ENCODE measurements at places on chromosomes 3 and 15.

- no peak for DNase-seq
Measured at GRCh38 chr3:188433521-188434150, 279.7 kb downstream of the LPP start.

DNA sequence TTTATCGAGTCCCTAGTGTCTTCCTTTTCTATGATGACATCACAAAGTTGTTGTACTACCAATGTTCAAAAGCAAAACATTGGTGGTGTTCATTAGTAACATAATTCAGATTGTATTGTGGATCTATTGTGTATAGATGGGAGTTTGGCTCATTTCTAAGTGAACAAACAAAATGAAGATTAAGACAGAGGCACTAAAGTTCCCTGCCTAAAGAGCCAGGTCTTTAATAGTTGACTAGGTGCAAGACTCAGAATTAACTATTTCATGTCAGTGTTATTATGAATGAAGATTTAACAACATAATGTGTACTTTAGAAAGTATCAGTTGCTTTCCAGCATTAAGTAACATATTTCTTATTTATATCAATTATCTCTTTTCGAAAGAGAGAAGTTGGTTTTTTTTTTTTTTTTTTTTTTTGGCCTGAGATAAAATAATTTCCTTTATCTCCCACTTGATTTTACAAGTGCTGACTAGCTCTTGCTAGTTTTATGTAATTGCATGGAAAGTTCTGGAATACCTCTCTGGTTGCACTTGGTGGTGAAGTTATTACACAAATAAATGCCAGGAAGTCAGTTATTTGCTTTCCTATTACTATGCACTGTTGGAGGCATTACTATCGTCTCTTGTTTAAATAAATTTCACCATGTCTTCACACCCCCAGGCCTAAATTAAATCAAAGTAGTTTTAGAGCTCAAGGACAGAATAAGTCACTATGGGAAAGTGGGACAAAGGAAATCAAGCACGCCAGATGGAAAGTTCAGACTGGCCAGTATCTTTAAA is 48.7 kb downstream of the NAALADL2 start:
- DNase-seq = no peak

- no peak for DNase-seq
Measured at GRCh38 chr3:11558918-11559815, 84.5 kb downstream of the VGLL4 start.

- DNase-seq = peak; percentile 33
Measured at GRCh38 chr3:128875556-128876120, 3.8 kb upstream of the ACAD9 start.

DNA sequence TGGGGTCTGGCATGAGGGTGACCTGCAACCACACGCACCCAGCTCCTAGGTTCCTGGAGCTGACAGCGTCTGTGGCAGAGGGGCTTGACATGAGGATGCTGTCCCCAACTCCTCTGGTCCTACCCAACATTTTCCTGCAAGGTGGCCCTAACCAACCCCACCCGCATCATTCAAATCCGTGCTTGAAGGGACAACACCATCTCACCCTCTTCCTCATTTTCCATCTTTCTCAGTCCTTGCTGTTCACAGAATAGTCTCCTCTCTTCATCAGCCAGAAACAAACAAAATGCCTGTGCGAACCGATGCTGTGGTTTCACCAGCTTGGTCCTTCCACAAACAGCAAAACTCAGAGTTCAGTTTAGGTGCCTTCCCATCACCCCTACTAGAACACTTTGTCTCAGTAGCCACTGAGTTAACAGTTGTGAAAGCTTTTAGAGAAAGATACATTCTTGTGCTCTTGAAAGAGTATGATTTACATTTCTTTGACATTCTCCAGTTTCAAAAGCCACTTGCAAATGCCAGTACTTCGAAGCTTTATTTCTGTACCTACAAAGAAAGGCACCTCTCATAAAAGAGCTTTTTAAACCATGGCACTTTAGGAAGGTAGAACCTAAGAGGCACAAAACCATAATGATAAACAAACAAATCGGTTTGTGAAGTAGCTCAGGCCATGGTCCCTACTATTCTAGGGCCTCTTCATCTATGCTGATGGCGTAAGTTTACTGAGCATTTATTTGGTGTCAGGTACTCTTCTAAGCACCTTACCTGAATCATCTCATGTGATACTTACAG is 360.1 kb downstream of the SHQ1 start:
- no peak for DNase-seq

- DNase-seq = no peak
Measured at GRCh38 chr3:66693461-66694031, 192.7 kb upstream of the LRIG1 start.

GRCh38 chr3:45227946-45228345 is 1.9 kb upstream of the TMEM158 start:
- no peak for DNase-seq

DNA sequence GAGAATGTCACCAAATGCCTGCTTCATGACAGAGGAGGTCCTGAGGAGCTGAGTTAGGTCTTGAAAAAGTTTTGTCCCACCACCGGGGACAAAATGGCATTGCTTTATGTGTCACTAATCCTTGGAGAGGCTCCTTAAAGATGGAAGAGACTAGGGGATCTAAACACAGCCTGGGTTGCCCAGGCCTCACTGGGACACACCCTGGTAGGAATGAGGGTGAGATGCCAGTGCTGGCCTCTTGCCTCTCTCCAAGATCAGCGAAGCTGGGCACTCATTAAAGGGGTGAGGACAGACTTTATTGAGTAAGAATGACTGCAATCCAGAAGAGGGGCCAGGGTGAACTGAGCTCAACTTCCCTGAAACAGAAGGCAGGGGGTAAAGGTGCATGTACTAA is 58.5 kb upstream of the KLF13 start:
- no peak for DNase-seq

- DNase-seq = no peak
Measured at GRCh38 chr3:153138276-153139210, 23.5 kb upstream of the RAP2B start.

DNA sequence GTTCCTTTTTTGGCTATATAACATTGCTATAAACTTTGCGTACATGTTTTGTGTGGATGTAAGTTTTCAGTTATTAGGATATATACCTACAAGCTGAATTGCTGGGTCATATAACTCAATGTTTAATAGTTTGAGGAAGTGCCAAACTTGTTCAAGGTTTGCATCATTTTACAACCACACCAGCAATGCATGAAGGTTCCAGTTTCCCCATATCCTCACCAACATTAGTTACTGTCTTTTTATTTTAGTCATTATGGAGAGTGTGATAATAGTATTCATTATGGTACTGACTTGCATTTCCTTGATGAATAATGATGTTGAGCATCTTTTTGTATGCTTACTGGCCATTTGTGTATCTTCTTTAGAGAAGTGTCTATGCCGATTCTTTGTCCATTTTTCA is 112.3 kb downstream of the NR1I2 start:
- DNase-seq = no peak

DNA sequence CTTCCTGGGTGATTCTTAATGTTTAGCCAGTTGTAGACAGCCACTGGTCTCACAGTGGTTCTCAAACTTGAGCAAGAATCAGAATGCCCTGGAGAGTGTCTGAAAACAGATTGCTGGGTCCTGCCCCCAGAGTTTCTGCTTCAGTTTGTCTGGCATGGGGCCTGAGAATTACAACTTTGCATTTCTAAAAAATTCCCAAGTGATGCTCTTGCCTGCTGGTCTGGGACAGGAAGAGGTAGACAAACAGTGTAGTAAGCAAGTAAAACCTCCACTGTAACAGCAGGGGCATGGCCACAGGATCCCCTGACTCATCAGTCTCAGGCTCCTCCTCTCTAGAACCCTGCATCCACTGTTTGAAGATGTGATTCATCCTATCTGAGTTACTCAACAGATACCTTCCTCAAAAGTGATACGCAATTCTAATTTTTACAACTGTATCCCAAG is 36.5 kb downstream of the DZIP1L start:
- no peak for DNase-seq

DNA sequence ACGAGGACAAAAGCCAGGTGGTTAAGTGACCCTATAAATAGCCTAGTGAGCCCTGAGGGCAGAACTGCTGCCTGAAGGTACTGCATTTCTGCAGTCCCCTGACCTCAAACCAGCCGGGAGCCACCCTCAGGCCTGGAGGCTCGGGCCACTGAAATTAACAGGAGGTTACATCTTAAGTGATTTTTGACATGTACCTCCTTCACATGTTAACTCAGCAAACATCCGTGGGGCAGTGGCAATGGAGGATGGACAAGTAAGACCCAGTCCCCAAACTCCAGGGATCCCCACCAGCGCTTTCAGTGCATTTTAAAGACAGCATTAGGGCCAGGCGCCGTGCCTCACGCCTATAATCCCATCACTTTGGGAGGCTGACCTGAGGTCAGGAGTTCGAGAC is 26.2 kb downstream of the PSTPIP1 start:
- DNase-seq = no peak

DNA sequence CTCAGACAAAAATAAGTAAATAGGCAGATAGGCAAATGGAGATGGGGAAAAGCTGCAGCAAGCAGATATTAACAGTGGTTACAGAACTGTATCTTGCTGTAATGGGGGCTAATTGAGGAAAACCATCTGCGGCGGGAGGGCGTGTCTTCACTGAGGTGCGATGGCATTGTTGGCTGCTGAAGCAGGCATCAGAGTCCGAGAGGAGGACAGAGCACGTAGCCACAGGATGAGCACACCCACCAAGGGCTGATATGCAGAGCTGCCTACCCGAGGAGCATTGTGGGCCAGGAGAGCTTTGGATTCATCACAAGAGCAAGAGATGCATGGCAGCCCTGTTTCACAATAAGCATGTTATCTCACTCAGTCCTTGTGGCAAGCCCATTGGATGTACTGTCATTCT is 30.4 kb downstream of the CHRNA7 start:
- DNase-seq = no peak

- DNase-seq = no peak
Measured at GRCh38 chr15:29183071-29183831, 86.4 kb downstream of the NSMCE3 start.

DNA sequence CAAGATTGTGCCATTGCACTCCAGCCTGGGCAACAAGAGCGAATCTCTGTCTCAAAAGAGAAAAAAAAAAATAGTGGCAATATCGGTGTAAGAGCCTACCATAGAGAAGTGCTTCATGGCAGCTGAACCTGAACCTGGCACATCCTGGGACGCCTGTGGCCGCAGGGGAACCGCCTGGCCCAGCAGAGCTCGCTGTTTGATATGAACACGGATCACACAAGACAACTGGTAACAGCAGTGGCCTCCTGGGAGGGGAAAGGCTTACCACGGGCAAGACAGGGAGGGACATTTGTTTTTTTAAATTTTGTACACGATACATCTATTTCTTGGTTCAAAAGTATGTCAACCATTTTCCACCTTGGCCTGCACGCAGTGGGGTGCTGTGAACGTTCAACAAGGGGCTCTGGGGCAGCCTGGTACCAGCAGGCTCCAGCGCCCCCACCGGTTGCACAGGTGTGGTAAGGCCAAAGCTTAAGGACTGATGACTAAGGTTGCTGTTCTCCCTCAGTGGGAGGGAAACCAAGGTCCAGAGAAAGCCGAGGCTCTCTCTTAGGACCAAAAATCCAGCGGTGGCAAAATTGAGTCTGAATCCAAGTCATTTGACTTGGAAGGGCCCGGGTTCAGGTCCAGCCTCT is 21.7 kb upstream of the EPHB3 start:
- DNase-seq = no peak

DNA sequence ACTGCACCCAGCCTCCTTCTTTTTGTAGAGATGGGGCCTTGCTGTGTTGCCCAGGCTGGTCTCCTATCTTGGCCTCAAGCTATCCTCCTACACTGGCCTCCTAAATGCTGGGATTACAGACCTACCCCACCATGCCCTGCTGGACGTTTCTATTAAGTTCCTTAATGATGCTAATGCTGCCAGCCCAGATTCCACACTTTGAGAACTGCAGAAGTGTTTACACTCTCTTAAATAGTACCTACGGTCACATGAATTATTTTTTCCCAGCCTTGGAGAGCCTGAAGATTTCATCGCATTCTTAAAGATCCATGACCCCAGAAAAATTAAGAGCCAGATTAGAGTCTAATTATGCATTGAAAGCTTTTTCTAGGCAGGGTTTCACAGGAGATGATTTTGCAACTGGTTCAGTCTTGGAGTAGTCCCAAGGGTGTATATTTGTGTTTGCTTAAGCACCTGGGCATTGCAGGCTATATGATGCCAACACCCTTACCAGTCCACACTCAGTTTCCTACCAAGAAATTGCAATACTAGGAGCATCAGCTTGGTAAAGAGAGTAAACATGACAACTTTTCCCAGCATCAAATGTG is 36.6 kb downstream of the TM4SF4 start:
- no peak for DNase-seq

GRCh38 chr3:52339612-52340011 is 23.5 kb downstream of the DNAH1 start:
- DNase-seq = peak; percentile 39

DNA sequence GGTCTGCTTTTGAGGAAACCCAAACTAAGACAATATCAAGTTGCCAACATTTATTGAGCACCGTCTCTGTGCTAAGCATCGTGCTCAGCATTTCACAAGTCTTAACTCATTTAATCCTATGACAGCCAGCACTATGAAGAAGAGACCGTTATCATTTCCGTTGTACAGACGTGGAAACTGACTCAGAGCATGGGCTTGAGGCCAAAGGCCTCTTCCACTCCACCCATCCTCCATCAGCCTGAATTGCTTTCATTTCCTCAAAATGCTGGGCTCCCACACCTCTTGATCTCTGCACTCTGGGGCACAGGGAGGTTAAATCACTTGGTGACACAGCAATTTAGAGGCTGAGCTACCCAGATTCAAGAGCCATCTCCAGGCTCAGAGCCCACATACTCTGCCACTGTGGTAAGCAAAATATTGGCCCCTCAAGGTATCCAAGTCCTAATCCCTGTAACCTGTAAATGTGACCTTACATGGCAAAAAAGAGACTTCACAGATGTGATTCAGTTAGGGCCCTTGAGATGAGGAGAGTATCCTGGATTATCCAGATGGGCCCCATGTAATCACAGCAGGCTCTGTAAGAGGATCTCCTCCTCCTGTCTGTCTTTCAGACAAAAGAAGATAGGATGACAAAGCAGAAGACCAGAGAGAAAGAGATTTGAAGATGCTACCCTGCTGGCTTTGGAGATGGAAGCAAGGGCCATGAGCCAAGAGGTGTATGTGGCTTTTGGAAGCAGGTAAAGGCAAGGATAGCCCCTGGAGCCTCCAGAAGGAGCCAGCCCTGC is 24.3 kb upstream of the FLNB start:
- no peak for DNase-seq

- peak; percentile 45 for DNase-seq
Measured at GRCh38 chr15:70451821-70452653, 311.3 kb downstream of the UACA start.

- no peak for DNase-seq
Measured at GRCh38 chr3:14434498-14435151, 32.2 kb downstream of the SLC6A6 start.

- DNase-seq = no peak
Measured at GRCh38 chr3:141796081-141796888, 33.1 kb downstream of the GRK7 start.

GRCh38 chr15:84649706-84650105 is 4.4 kb downstream of the WDR73 start:
- DNase-seq = no peak

Data from iPS DF 6.9 (cell line).